ENCODE measurements at places on chromosomes 11 and 22.
A peak's percentile ranks its signal among the peaks of the same experiment; 100 is the strongest.

DNA sequence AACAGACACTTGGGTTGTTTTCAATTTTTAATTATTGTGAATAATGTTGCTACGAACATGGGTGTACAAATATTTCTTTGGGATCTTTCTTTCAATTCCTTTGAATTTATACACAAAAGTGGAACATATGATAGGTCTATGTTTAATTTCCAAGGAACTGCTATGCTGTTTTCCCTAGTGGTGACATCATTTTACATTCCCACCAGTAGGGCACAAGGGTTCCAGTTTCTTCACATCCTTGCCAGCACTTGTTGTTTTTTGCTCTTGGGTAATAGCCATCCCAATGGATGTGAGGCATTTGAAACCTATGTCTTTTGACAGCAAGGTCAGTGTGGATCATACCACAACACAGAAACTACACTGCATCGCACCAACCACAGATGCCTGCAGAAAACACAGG, 41.8 kb upstream of the SCN3B start:
- no peak for DNase-seq

- DNase-seq, result no peak
Observed at GRCh38 chr11:78149646-78150045, 10.2 kb upstream of the ALG8 start.

DNA sequence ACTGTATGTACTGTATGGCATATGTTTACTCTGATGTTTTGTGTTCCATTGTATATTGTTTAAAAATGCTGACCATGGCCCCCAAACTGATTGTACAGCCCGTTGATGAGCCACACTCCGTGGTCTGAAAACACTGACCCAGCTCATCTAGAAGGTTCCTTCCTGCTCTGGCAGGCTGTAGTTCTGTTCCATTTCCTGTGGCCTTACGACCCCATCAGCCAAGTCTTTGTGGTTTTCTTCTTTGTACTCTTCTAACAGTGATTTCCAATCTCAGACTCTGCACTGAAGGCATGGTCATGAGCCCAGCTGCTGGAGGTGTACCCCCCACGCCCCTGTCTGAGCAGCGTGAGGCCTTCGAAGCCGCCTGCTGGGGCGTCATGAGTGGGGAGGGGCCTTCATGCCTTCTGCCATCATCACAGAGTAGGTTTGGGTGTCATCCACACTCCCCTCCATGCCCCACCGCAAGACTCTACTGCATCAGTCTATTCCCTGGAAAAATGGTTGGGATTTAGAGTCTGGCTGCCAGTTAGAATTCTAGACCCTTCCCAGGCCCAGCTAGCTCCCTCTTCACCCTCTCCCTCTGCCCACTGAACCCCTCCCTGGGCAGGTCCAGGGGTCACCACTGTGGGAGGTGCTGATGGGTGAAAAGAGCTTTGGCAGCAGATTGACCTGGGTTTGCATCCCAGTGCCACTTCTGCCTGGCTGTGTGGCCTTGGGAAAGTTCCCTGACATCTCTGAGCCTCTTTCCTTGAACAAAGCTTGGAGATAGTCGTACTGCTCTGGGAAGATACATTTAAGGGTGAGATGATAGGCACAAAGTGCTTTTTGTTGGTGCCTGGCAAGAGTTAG, 11.3 kb upstream of the C11orf96 start:
- DNase-seq, result no peak

- DNase-seq, result no peak
Observed at GRCh38 chr11:66904981-66905521, 48.2 kb downstream of the LRFN4 start.

DNA sequence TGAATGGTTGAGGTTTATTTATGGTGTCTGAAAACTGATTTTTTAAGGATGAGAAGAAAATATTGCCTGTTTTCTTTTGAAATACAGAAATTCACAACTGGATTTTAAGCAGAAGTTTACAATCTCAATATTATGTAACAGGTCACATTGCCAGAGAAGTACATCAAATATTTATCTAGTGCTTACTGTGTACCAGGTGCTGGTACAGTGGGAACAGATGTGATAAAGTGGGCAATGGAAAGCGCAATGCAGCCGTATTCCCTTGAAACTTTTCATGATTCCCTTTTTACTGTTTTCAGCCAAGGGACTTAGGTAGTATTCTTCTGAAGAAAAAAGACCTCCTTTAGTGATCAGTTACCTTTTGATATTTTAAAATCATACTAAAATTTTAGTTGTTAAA, 49.6 kb downstream of the TTC17 start:
- DNase-seq, result no peak

GRCh38 chr11:57324154-57324885, 432 bp downstream of the TNKS1BP1 start:
- no peak for DNase-seq

DNA sequence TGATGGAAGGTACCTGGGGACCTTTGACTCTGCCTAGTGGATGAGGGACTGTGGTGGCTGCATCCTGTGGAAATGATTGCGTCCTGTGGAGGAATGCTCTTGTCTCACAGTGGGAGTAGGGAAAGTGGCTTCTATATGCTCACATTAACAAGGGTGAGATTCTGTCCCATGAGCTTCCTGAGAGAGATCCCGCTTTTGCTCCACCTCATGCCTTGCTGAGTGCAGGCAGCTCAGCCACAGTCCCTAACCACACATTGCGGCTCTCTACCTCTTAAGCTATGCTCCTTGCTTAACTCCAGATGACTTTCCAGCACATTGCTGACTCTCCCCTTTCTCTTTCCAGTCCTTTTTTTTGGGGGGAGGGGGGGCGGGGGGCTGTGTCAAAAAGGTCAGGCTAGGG, 45.0 kb downstream of the TEAD1 start:
- no peak for DNase-seq

DNA sequence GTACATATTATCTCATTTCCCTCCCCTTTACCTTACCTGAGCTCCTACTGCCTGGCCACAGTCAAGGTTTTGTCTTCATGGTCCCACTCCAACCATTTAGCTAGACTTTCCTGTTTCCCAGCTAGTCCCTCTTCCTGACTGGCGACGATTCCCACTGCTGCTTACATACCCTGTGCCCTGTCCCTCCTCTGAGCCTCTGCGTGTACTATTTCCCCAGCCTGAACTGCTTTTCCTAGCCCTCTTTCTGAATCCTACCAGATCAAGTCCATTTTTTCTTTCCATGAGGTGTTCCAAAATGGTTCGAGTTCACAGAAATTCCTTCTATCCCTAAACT, 23.4 kb downstream of the MRPL16 start:
- DNase-seq, result no peak

GRCh38 chr11:10309163-10310093, 4.6 kb downstream of the ADM start:
- no peak for DNase-seq

DNA sequence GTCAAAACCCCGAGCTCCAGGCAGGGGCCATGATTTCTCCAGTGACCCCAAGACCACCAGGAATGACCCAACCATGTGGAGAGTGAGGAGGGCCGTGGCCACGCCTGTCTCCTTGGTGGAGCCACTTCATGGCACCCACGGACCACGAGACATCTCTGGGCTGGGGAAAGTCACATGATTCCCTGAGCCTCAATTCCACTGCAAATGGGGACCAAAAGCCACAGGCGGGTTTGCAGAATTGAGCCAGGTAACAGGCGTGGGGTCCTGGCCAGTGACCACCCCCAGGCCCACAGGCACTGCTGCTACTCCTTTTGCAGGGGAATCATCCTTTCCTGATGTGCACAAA, 178.9 kb downstream of the CTTN start:
- no peak for DNase-seq

DNA sequence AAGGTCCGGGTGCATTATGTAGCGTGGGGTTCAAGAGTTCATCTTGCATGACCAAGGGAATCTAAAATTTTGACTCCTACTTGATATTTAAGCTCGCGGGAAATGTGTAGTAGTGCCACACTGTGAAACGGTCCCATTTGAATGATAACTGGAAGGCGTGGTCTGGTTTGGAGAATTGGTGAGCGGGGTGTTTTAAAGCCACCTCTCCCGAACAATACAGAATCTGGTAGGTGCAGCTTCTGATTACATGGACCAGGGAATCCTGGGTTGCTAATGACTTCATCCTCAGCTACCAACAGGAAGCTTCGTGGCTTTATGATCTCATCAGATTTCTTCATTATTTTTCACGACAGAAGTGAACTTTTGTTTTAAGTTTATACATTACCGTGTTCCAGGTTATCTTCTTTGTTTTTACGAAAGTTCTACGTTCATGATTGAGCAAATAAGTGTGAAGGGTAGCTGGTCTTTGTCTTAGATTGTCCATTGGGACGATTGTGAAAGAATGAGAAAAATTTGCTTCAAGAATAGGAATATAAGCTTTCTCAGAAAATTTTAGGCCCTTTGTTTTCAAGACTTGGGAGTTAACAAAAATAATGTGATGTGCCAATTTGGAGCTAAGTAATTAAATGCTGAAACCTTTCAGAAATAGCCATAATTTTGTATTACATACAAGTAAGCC, 1.7 kb downstream of the QSER1 start:
- DNase-seq, result peak; percentile 7

- DNase-seq, result no peak
Observed at GRCh38 chr11:14424096-14424495, 65.1 kb upstream of the RRAS2 start.

DNA sequence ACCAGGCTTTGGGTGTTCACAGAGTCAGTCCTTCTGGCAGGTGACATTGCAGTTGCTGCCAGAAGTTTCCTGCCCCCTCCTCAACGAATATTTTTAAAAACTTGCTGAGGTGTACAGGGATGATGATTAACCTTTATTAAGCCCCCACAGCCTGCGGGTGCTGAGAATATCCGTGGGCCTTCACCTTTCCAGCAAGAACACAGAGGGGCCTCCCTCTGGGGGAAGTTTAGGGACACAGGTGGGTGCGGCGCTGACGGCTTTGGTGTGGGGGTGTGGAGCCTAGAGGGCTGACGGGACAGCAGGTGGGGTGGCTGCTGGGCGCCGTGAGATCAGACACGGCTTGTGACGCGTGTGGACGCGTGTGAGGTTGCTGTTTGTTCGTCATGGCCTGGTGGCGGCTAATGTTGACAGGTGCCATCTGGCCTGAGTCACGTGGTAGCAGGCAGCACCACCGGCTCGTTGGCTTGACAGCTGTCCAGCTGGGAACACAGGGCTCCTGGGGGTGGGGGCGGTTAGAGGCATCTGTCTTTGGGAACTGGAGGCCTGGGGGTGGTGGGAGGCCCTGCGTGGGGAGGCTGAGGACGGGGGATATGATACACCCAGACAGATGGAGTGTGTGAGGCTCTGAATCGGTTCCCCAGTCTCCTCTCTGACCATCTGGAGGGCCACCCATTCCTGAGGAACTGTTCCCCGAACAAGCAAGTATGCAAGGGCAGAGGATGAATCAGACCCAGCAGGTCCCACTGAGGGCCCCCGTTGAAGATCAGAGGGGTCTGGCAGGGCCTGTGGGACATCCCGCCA, 12.5 kb upstream of the LRRC10B start:
- DNase-seq, result no peak

GRCh38 chr22:41822317-41823057, 10.4 kb upstream of the SREBF2 start:
- peak; percentile 63 for DNase-seq

GRCh38 chr11:36744375-36745168, 146.5 kb upstream of the RAG2 start:
- peak; percentile 51 for DNase-seq

DNA sequence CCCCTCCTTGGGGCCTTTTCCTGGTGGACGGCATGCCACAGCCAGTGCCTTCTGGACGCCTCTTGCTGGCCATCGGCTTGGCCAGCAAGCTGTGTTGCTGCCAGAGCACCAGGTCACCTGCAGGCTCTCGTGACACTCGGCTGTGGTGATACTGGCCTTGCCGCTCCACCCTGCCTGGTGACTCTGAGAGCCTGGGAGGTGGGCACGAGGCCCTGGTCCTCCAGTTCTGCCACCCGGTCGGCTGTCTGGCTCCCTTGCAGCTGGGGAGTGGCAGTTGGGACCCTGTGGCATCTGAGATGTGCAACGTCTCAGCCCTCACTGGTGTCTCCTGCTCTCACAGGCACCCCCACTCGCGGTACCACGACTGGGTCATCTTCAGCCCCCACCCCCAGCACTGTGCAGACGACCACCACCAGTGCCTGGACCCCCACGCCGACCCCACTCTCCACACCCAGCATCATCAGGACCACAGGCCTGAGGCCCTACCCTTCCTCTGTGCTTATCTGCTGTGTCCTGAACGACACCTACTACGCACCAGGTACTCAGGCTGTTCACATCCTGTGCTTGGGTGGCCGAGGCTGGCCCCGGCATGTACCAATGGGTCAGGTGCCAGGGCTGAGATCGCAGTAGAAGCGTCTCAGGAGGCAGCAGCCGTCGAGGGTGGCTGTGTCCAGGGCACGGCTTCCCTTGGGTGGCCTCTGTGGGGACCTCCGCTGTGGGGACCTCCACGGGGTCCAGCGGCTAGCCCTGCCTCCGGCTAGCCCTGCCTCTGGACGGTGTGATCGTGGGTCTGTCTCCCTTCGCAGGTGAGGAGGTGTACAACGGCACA, 26.0 kb downstream of the MUC2 start:
- DNase-seq, result no peak

- no peak for DNase-seq
Observed at GRCh38 chr22:23517804-23518375, 62.2 kb downstream of the IGLL1 start.

DNA sequence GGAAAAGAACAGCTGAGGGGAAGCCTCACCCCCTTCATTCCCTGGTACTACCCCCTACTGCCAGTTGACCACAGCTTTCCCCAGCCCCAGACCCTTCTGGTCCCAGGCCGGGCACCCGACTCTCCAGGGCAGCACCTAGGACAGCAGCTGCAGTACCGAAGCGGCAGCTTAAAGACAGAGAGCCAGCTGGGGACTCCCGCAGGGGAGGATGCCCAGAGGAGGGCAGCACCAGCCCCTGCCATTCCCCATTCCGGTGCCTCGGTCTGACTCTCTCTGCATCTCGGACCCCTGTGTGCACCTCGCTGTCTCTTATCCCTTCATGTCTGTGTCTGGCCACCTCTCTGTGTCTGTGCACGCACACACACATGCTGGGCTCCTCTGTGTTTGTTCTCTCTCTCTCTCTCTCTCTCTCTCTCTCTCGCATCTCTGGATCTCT, 9.4 kb downstream of the IGSF9B start:
- DNase-seq, result peak; percentile 55

GRCh38 chr11:123235117-123235655, 40.1 kb upstream of the CLMP start:
- DNase-seq, result peak; percentile 30

Data from stimulated activated CD4-positive, alpha-beta T cell treated with anti-CD3 and anti-CD28 coated beads, Interleukin-4, amount 100 ng/mL, for 24 hours (primary cell).